ENCODE measurements at places on chromosomes 13 and 19. TPM values are rescaled to one million over a fixed set of nuclear protein-coding genes. Genes with fewer than 3 reads are reported as not detected.

The NTF4 gene
- total RNA-seq, result 0.25 TPM

The DPF1 gene
- total RNA-seq, result 0.63 TPM

The IL17D gene
- total RNA-seq, result 0.98 TPM

The GGACT gene
- total RNA-seq, result 3.9 TPM

The C19orf81 gene
- total RNA-seq, result 0.89 TPM

The RASAL3 gene
- not detected for total RNA-seq

The SYNGR4 gene
- 0.51 TPM for total RNA-seq

The POSTN gene
- 61.6 TPM for total RNA-seq

The DCLK1 gene
- total RNA-seq, result 4.4 TPM

The LILRA1 gene
- total RNA-seq, result not detected

The PLIN3 gene
- total RNA-seq, result 234 TPM

The KLK12 gene
- total RNA-seq, result not detected

All from mesangial cell (primary cell).